ENCODE measurements at places on chromosomes 12 and 14.

GRCh38 chr12:25017336-25017735 lies 68.4 kb upstream of the BCAT1 start:
- no peak for DNase-seq

GRCh38 chr12:120677765-120678473 lies 9.0 kb upstream of the MLEC start:
- peak; percentile 52 for DNase-seq

- DNase-seq = no peak
Measured at GRCh38 chr12:120090626-120091295, 25.8 kb downstream of the RAB35 start.

GRCh38 chr12:108119126-108119973 lies 9.7 kb upstream of the WSCD2 start:
- no peak for DNase-seq

- no peak for DNase-seq
Measured at GRCh38 chr14:21749306-21749868, 75.8 kb upstream of the OR4E1 start.

- no peak for DNase-seq
Measured at GRCh38 chr12:19105463-19105862, 24.1 kb upstream of the PLEKHA5 start.

DNA sequence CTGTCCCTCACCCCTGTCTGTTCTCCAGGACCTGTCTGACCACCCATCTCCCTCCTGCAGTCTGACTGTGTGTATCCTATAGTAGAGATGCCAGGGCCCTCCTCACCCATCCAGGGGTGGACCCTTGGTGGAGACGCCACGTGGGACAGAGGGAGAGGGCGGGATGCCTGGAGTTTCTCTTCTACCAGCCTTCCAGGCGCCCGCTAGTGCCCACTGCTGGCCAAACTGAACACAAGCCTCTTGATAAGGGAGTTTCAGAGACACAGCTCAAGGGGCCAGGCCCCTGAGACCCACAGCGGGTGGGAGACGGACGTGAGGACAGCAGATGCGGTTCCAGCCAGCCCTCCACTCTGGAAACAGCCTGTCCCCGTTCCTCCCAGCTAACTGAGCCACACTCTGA lies 147.3 kb downstream of the RBM19 start:
- peak; percentile 14 for DNase-seq

DNA sequence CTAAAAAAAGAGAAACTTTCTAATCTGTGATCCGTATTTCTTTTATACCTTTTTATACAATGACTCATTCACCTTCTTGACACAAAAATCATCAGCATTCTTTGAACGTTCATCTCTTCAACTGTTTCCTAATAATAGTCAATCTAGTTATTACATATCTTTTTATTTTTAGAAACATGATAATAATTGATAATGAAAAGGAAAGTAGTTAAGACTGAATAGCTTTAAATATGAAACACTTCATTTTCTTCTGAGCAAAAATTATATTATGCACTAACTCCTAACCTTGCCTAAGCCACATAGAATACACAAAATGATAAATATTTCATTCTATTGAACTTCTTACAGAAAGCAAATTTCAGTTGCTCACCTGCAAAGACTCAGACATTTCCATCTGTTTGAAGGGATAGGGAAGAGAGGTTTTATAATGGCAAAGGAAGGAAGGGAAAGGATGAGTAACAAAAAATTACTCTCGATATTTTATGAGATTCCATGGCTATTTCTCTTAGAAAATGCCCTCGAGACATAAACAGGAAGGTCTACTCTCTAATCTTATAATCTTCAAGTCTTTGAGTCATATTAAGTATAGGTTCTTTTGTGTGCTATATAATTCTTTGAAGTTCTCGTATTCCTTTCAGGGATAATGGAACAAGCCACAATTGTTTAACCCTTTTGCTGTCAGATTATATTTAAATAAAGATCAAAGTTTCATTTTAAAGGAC lies 7.5 kb upstream of the KLHL42 start:
- DNase-seq = peak; percentile 29

DNA sequence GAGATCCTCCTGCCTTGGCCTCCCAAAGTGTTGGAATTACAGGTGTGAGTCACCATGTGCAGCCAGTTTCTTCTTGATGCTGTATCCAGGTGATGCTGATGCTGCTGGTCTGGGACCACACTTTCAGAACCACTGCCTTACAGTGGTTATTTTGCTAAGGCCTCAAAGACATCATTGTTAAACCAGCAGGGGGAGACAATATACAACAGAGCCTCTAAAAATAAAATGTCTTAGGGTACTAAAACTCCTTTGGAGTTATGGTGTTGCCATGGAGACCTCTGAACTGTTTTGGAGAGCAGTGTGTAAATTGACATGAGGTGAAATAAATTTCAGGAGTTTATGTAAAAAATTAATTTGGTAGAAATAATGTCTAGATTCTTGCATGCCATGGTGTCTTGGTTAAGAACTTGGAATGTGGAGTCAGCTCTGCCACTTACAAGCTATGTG lies 1.1 kb upstream of the ARG2 start:
- peak; percentile 91 for DNase-seq

DNA sequence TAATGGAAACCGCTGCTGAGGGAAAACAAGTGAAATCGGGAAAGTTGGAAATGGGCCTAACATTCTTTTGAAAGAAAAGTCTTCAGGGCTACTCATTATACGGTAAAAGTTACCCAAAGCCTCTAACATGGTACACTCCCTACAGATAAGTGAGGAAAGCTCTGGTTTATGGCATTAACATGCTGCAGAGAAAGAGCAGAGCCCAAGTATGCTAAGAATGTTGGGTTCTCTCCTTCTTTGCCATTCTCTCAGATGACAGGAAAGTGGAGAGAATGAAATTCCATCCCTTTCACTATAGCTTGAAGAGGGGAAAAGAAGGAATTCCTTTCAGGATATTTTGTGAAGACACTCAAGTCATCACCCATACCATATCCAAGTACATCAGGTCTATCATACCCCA lies 348.0 kb downstream of the SEC23A start:
- DNase-seq = no peak

DNA sequence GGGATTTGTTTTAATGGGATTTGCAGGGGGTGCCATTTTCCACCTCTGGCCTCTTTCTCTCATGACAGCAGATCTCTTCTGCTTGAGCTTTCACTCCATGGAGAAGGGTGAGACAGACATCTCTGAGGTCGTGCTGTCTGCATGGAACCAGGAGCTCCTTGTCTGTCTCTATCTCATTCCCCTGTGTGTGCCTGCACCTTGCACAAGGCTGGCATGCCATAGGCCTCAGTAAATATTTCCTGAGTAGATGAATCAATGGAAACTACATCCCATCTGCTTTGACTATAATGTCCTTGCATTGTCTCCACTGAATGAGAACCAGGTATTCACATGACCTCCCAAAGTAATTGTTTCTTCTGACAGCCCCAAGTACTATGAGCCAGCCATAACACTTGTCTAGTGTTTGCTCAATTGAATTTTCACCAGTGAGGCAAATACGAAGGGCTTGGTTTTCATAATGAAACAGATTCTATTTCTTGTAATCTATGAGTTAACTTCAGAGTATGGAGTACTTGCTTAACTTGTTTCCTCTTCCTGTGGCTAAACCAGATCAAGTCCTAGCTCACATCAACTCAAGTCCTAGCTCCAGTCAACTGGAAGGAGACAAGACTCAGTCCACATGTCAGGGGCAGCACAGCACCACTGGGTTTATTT lies 32.3 kb downstream of the KCNK13 start:
- peak; percentile 65 for DNase-seq

DNA sequence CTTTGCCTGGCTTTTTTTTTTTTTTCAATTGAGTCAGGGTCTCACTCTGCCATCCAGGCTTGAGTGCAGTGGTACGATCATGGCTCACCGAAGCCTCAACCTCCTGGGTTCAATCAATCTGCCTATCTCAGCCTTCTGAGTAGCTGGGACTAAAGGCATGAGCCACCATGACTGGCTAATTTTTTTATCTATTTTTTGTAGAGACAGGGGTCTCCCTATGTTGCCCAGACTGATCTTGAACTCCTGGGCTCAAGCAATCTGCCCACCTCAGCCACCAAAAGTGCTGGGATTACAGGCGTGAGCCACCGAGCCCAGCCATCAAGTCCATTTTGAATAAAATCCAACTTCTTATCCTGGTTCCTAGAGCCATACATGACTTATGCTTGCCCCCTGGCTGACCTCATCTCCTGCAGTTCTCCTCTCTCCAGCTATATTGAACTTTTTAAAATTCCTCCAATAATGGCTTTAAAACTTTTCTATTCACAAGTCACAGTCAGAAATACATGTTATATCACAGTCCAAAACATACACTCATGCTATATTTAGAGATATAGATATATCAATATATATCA lies 10.4 kb upstream of the RND1 start:
- peak; percentile 40 for DNase-seq
